ENCODE measurements at places on chromosomes 13 and 19. TPM values are rescaled to one million over a fixed set of nuclear protein-coding genes. Genes with fewer than 3 reads are reported as not detected.

DNA sequence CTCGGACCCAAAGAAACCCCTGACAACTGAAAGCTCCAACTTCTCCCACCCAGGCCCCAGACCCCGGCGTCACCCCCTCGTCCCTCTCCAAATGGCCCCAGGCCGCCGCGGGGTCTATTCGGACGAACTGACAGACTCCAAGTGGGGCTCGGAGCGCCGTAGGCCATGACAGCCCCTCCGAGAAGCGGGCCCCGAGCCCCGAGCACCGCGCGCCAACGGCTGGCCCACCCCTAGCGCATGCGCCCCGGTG is 360 bp downstream of the DDX39A start:
- DNase-seq: no peak

GRCh38 chr13:37597477-37598025 is 1.0 kb downstream of the POSTN start:
- DNase-seq: no peak

DNA sequence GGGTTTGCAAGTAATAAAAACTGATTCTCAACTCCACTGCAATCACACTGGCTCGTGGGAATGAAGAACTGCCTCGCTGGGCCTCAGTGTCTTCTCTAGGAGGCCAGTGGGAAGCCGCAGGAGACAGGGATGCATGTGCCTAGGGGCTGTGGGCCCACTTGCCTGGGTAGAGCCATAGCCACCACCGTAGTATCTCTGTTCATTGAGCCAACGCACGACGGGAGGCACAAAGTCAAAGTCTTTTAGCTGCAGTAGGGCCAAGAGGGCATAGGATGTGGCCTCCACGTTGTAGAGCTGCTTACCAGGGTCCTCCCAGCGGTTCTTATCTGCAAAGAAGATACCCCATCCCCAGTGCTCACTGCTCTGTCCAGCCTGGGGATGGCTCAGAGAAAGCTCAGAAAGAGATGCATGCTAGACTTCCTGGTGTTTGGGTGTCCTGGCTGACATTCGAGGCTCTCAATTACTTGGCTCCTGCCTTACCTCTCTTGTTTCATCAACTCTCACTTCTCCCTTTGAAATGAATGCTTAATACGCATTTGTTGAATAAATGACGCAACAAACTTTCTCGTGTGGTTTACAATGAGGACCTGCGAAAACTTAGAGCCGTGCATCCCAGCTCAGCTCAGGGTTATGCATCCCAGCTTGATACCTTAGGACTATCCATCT is 16.1 kb upstream of the TNFSF14 start:
- DNase-seq: no peak

DNA sequence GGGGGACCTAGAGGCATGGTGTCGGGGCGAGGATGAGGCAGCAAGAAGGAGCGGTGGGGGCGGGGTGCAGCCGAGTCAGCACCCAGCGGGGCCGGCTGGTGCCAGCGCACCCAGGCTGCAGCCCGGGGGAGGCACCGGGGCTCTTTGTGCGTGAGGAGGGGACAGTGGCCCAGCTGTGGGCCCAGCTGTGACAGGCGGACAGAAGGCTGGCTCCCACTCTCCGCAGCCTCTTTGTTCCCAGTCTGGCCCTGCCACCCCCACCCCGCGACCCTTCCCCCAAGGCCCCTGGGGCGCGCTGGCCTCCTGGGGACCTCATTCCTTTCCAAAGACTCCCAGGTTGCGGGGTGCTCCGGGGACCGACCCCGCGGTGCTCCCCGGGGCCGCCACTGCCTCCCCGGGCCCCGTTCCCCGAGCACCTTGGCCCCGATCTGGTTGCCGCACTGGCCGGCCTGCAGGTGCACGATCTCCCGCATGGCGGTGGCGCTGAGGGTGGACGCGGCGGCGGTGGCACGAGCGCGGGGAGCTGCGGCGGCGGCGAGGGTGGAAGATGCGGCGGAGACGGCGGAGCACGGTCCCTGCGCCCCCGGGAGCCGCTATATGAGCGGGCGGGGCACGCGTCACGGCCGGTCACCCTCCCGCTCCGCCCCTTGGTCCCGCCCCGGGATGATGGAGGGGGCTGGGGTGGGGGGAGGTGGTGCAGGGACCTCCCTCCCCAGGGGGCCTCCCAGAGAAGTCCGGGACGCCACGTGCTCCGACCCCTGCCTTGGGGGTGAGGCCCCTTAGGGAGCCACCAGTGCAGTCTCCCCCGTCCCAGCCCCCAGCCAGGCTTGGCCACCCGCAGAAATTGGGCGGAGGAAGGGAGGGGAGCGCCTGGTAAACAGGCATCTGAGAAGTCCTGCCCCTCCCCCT is at the start of gene TUBB4A:
Gene TUBB4A (minus strand): TSS at position 570 of the 909 bp plus-strand sequence. CDS start 97 bp downstream, at position 473.
- no peak for DNase-seq

GRCh38 chr19:11519138-11519537 is 9.8 kb downstream of the ECSIT start:
- no peak for DNase-seq

GRCh38 chr19:40155749-40156265 is 35.4 kb upstream of the MAP3K10 start:
- DNase-seq: peak; percentile 42

DNA sequence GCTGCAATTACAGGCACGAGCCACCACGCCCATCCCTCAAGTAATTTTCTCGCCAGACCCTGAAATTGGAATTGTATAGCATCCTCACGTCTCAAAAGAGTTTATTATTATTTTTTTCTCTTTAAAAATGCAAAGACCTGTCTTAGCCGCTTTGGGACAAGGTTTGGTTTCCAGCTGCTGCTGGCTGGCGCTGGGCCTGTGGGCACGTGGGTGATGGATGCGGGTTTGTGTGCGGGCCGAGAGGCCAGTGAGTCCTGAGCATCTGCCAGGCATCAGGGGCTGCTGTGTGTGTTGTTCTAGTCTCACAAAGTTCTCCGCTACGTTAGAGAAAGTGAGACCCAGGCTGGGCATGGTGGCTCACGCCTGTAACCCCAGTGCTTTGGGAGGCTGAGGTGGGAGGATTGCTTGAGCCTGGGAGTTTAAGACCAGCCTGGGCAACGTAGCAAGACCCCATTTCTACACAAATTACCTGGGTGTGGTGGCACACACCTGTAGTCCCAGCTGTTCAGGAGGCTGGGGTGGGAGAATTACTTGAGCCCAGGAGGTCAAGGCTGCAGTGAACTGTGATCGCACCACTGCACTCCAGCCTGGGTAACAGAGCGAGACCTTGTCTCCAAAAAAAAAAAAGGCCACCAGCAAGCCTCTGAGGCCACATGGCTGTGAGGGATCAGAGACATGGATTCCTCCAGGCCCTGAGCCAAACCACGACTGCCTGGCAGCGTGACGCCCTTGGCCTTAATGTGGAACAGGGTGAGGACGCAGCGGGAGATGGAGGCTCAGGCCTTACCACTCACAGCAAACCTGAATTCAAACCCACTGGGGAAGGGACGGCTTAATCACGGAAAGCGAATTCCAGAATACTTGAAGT is 4.7 kb upstream of the TMPRSS9 start:
- DNase-seq: no peak

GRCh38 chr13:25768376-25768775 is 283.4 kb downstream of the SHISA2 start:
- no peak for DNase-seq

CEACAM20 gene
- total RNA-seq: not detected

ZNF497 gene
- 7.6 TPM for total RNA-seq

ZNF382 gene
- 57.8 TPM for total RNA-seq
